Left colon (tissue), 2 donors: ENCODE measurements at places on chromosomes 5 and 9. TPM values are rescaled to one million over a fixed set of nuclear protein-coding genes. Genes with fewer than 3 reads are reported as not detected.

- no peak for DNase-seq
Observed at GRCh38 chr5:113922343-113922742, 408.8 kb downstream of the YTHDC2 start.

- DNase-seq = no peak
Observed at GRCh38 chr5:36723912-36724311, 117.5 kb downstream of the SLC1A3 start.

DNA sequence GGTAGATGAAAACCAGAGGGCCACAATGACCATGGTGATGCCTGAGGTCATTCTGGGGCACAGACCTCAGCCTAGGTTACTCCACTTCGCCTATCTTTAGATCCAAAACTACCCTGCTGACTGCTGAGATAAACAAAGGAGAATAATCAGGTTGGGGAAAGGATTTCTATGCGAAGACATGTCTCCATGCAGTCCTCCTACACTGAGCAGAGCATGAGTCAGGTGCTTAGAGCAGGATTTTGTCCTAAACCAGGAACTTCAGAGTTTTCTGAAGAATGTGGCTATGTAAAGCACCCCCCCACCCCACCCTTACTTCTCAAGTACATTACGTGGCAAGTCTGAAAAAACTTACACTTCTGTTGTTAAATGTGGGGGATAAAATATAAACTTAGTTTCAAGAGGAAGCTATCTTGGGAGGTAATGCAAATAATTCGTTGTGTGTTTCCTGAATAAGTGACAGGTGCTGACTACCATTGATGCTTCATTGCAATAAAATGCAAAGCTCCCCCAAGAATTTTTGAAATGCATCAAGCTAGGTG, 19.4 kb downstream of the PDCD1LG2 start:
- DNase-seq = no peak

- no peak for DNase-seq
Observed at GRCh38 chr5:121795511-121795910, 56.2 kb upstream of the FTMT start.

GBGT1 gene
- total RNA-seq = 4.9 TPM

QRFP gene
- total RNA-seq = not detected

CDO1 gene
- 0.55 TPM for total RNA-seq

RNF183 gene
- total RNA-seq = 1.3 TPM
